ENCODE measurements at places on chromosomes 11 and 22.
A peak's percentile ranks its signal among the peaks of the same experiment; 100 is the strongest.

DNA sequence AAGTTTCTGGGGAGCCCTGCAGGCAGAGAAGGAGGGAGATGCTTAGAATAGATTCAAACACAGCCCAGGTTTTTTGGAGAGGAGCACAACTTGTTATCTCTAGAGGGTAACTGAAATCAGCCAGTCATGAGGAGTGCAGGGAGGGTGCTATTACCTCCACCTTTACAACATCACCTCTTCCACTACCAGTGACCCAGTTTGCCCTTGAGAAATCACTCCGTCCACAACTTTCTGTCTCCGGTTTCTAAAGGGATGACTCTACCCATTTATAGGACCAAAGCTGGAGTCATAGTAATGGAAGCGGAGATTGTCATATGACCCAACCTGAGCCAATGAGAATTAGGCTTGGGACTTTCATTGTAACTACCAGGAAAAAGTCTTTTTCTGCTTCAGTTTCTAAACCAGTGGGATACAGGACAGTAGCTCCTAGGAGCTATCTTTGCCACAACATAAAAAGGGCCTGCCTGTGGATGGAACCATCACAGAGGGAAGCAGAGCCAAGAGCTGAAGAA, 131.2 kb upstream of the SERPIND1 start:
- DNase-seq, result no peak

- no peak for DNase-seq
Measured at GRCh38 chr11:118051611-118052461, 25.0 kb upstream of the TMPRSS4 start.

DNA sequence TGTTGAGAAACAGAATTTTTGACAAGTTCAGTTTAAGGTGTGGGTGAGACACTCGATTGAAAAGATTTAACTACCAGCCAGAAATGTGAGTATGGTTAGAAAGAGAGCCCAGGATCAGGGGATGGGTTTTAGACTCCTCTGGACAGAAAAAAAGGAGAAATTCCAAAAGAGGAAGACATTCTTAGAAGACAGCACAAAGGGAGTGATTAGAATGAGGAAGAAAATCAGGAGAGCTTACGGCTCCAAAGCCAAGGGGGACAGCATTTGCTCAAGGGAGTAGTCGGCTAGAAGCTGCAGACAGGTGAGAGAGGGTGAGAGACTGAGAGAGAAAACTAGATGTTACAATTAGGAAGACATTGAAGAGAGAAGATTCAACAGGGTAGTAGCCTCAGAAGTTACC, 166.1 kb downstream of the ADAMTS15 start:
- no peak for DNase-seq

DNA sequence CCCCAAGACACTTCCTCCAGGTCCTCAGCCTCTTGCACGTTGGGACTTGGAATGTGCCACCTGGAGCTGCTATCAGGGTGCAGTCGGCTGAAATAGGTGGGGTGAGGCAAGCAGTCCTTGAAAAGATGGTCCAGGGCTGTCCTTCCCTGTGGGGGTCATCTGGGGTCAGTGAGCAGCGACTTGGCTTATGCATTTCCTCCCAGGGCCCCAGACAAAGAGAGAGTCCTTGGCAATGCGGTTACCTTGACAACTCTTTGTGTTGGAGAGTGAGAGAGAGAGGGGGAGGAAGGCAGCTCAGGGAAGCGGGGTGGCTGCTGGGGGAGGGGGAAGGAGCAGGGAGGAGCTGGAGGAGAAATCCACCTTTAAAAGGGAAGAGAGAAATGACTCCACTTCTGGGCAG, 93.8 kb downstream of the MIAT start:
- DNase-seq, result peak; percentile 99

GRCh38 chr11:58905721-58906547, 33.4 kb upstream of the GLYATL1 start:
- DNase-seq, result no peak

GRCh38 chr11:123407996-123408597, 22.0 kb upstream of the GRAMD1B start:
- DNase-seq, result no peak

DNA sequence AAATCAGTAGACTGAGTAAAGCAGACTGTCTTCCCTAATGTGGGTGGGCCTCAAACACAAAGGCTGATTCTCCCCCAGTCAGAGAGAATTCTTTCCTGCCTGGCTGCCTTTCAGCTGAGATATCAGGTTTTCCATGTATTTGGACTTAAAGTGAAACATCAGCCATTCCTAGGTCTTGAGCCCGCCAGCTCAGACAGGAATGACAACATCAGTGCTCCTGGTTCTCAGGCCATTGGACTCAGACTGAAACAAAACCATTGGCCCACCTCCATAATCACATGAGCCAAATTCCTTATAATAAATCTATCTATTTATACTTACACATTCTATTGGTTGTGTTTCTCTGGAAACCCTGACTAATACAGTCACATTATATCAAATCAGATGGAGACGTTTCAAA, 56.7 kb upstream of the CLPB start:
- no peak for DNase-seq

- no peak for DNase-seq
Measured at GRCh38 chr11:17974246-17974645, 38.6 kb downstream of the SERGEF start.

GRCh38 chr22:50687829-50688228, 15.2 kb downstream of the SHANK3 start:
- DNase-seq, result no peak

- no peak for DNase-seq
Measured at GRCh38 chr11:127345819-127346459, 345.4 kb upstream of the KIRREL3 start.

- DNase-seq, result peak; percentile 29
Measured at GRCh38 chr11:110463153-110463552, 33.4 kb downstream of the FDX1 start.

DNA sequence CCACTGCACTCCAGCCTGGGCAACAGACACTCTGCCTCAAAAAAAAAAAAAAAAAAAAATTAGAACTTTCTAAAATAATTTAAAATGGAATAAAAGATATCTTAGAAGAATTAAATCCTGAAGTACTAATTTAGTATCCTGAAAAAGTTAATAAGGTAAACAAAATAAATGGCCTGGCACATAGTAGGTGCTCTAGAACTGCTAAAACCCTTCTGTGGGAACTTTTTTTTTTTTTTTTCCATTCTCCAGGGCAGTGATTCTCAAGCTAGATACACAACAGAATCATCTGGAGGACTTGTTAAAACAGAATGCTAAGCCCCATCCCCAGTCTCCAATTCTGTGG, 65.3 kb downstream of the MAML2 start:
- no peak for DNase-seq

- no peak for DNase-seq
Measured at GRCh38 chr22:30733181-30733631, 38.5 kb downstream of the OSBP2 start.

GRCh38 chr22:47148956-47149728, 386.7 kb downstream of the TBC1D22A start:
- DNase-seq, result no peak

DNA sequence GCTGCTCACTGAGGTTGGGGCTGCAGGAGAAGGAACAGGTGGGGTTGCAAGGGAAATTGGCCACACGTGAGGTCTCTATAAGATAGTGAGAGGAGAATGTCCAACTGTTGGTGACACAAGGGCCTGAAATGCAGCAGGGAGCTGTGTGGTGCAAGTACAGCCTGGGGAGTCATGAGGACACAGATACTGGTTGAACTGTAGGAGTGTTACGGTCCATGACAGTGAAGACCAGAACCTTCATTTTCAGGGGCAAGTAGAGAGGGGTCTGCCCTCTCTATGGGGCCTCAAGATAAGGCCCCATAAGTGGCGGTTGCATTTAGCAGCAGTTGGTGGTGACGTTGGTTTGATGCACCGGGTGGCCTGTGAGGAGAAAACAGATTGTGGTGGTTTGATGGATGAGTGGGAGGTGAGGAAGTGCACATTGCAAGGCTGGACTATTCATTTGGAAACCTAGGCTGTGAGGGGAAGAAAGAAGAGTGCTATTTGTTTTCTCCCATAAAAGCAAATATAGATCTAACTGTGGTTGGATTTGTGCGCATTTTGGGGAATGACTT, 39.4 kb downstream of the MICAL2 start:
- DNase-seq, result no peak

DNA sequence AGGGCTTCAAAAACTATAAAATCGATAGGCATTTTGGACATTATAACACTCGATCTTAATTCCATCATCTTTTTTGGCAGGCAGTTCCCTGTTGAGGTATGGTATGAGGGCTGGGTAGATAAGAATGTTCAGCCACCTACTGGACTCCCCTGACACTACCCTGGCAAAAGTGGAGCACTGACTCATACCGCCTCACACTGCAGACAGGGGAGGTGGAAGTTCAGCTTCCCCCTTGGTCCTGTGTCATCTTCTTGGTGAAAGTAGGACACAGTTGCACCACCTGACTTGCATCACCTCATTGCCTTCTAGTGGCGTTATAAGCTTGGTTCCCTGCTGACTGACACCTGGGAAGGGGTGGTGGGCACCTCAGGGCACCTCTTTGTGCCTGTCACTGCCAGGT, 30.4 kb downstream of the PAAF1 start:
- no peak for DNase-seq

- DNase-seq, result no peak
Measured at GRCh38 chr11:114167355-114167754, 107.8 kb downstream of the ZBTB16 start.

- DNase-seq, result no peak
Measured at GRCh38 chr11:1458340-1459218, 28.0 kb downstream of the MOB2 start.

DNA sequence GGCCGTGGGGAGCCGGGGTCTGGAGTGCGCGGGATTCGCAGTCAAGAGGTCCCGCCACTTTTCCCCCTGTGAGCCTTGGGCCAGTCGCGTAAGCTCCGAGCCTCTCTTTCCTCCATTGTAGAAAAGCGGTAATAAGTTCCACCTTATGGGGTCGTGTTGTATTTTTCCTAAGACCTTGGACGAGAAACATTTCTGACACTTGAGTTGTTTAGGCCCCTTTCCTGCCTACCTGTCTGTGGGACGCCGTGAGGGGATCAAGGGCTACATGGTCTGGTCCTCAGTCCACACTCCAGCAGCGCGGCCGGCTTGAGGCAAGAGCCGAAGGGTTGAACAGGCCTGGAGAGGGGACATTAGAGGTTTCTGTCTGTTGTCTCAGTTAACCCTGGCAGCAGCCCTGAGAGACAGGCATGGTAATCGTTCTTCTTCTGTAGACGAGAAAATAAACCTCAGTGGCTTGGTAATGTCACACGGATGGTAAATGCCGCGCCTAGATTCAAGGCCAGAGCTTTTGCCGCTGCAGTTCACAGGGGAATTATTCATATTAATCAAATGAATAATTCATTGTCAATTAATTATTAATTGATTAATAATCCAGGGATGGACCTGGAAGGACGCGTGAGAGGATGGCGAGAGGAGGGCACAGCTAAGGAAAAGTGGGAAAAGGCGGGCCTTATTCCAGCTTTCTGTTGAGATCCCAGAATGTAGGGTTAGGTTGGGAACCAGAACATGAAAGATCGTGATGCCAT, 545 bp downstream of the FEN1 start:
- DNase-seq, result no peak

- DNase-seq, result no peak
Measured at GRCh38 chr11:92861634-92862033, 107.8 kb upstream of the MTNR1B start.

DNA sequence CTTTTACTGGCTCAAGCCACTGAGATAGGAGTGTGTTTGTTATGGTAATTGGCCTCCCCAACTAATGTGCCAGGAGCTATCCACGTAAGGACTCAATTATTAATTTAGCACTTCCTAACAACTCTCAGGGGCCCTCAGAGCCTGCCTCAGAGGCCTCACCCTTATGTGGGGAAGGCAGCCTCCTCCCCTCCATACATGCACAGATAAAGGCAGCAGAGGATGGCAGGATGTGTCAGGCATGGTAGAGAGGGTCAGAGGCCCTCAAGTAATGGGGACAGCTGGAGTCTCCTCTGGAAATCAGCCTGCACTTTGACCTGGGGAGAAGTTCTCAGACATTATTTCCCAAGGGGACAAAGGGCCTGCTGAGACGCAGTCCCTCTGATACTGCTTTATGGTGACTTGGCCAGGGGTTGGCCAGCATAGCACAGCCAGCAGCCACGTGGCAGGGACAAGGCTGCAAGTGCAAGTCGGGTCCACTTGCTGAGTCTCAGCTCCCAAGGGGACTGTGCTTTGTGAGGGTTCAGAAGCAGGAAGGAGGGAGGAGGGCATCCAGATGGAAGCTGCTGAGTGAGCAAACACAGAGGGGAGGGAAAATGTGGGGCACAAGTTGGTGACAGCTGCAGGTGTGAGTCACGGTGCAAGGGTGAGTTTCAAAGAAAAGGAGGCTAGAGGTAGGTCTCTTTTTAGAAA, 17.0 kb downstream of the MOGAT2 start:
- no peak for DNase-seq

GRCh38 chr22:42399315-42400271, 32.6 kb downstream of the NFAM1 start:
- DNase-seq, result no peak

DNA sequence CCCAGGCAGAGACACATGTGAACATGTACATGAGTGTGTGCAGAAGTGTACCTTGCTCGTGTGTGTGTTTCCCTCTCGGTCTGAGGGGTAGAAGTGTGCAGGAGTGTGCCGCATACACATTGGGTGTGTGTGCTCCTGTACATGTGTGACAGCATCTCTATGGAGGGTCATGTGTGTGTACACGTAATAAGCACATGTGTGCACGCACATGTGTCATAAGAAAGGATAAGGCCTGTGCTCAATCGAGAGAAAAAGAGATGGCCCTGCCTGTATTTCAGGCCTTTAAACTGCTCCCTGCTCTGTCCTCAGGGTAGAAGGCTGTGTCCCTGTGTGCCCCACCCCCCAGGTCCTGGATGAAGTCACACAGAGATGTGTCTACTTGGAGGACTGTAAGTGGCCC, 61.8 kb downstream of the OTOG start:
- DNase-seq, result no peak

DNA sequence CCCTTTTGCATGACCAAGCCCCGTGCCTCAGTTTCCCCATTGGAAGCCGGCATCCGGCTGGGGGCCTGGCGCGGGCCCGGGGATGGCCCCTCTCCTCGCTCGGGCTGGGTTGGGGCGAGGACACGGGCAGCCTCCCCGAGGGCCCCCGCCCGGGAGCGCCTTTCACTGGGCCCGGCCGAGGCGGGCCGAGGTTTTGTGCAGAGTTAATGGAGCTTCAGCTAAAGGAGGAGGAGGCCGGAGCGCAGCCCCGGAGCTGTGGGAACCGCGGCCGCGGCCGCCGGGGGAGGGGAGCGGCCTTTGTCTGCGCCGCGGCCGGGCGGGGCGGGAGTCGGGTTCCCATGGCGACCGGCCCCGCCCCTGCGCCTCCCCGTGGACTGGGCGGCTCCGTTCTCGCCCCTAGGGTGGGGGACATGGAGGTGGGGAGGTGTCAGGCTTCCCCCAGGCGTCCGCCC, 1.4 kb upstream of the MAPK11 start:
- DNase-seq, result no peak

- no peak for DNase-seq
Measured at GRCh38 chr11:1012740-1013630, 23.5 kb downstream of the MUC6 start.

- DNase-seq, result no peak
Measured at GRCh38 chr11:45945397-45945999, 23.0 kb downstream of the LARGE2 start.

GRCh38 chr22:47691152-47691895, 928.9 kb downstream of the TBC1D22A start:
- DNase-seq, result no peak
